ENCODE measurements at places on chromosomes 2 and 18. TPM values are rescaled to one million over a fixed set of nuclear protein-coding genes. Genes with fewer than 3 reads are reported as not detected.

G6PC2 gene
- not detected for total RNA-seq

SMAD7 gene
- total RNA-seq = 44.0 TPM

NAT8 gene
- not detected for total RNA-seq

POTEJ gene
- not detected for total RNA-seq

WNT6 gene
- total RNA-seq = 23.3 TPM

CFC1 gene
- total RNA-seq = not detected

RIT2 gene
- not detected for total RNA-seq

ITGA6 gene
- total RNA-seq = 606 TPM

DNAJC5G gene
- total RNA-seq = not detected

TTR gene
- not detected for total RNA-seq

ACTR3 gene
- 173 TPM for total RNA-seq

DLX1 gene
- 0.94 TPM for total RNA-seq

LRP2 gene
- total RNA-seq = 0.89 TPM

CDCA7 gene
- total RNA-seq = 1.0 TPM

HNMT gene
- total RNA-seq = 37.8 TPM

FAM228A gene
- 3.9 TPM for total RNA-seq

LIMS4 gene
- total RNA-seq = 2.2 TPM

GRCh38 chr2:156689939-156690338, 253.8 kb downstream of the GPD2 start:
- no peak for DNase-seq

- no peak for DNase-seq
Measured at GRCh38 chr18:69947361-69948133, at the start of gene CD226. CD226 (minus strand) TSS chr18:69947873; CDS start chr18:69947406, 467 bp downstream.

DNA sequence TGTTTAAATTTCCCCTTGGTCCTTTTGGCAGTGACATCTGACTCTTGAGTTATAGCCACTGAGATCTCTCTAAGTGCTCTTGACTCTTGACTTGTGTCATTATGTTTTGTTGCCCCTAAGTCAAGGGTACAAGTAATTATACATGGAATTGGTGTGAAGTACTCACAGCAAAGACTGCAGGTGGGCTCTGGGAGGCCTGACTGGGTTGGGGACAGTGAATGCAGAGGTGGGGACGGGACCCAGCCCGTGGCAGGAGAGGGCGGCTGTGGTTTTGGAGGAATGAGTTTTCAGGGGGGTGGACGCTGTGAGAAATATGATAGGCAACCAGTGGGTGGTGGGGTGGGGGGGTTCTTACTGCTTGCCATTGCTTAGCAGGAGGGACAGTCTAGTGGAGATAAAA, 97.8 kb downstream of the NCK2 start:
- no peak for DNase-seq

GRCh38 chr2:201111096-201111495, 4.9 kb upstream of the CFLAR start:
- DNase-seq = no peak

DNA sequence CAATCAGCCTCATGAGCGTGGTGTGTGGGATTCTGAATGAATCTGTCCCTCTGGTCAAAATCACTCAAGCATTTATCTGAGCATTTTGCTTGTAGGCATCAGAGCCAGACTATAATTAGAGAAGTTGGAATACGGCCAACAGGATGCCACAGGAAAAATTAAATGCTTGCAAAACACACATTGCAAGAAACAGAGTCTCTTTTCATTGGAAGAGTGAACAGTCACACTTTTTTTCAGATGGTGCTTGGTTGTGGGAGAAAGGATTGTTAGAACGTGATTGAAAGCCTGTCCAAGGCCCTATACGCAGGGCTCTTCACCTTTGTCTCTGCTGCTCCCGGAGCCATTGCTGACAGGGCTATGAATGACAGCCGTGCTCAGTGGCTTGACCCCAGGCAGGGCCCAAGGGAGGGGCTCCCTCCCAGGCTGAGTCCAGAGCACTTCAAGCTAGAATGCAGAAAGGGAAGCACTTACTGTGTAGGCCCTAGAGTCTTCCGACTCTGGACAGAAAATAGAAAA, 59.8 kb downstream of the SNTG2 start:
- no peak for DNase-seq

GRCh38 chr18:12904012-12904516, 20.0 kb upstream of the PTPN2 start:
- DNase-seq = no peak

DNA sequence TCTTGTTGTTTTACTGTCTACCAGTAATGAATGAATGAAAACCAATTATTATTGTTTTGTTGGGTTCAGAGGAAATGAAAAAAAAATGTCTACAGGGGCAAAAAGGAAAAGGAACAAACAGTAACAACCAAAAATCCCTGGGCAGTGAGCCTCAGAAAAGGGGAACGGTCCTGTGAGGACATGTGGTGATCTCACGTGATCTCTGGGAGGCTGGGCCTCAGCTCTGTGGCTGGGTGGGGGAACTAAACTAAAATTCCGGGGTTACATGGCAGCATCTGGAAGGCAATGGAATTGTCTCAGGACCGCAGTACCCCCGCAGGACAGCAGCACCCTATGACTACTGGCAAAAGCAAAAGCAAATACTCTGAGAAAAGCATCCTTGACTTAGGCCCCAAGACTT, 80.1 kb downstream of the AFF3 start:
- DNase-seq = no peak

GRCh38 chr2:15507061-15507460, 54.1 kb downstream of the NBAS start:
- no peak for DNase-seq

- DNase-seq = peak; percentile 62
Measured at GRCh38 chr2:218216336-218216673, 684 bp upstream of the ARPC2 start.

GRCh38 chr2:108560241-108560811, 26.1 kb downstream of the LIMS1 start:
- DNase-seq = no peak

DNA sequence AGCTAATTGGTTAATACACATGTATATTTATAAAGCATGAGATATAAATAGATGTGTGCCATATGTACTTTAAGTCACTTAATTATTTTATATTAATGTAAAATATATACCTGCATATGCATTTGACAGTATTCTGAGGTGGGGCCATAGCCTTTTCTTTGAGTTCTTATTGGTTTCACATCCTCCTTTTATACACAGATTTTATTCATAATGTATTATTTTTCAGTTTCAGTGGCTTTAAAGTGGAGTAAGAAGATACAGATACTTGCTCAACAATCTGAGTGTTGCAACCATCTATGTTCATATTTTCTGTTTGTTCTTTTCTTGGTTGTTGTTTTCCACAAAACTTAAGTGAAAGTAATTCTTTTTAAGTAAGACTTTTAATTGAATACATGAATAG, 436.5 kb downstream of the RND3 start:
- DNase-seq = no peak

DNA sequence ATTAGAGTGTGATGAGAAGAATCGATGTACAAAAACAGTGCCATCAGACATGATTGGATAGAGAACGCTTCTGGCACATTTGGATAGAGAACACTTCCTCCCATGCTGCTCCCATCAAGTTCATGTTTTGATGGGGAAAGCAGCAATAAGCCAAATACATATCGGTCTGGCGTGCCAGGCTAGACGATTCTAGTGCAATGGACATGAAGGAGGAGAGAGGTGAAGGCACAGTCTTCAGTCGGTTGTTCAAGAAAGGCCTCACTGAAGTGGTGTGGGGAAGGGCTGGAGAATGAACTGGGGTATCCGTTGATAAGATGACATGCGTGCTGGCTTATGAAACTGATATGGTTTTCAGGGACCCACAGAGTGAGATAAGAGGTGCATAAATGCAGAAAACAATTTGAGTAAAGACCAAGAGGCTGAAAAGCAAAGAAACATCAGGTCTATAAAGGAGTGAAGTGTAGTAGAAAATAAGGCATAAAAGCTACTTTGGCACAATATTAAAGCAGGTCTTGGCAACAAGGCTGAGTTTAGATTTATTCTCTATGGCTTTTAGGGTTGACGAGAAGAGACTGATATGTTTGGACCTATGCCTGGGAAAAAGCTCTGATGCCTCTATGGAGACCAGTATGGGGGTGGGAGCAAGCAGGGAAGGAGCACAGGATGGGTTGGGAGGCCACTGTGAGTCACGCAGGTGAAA, 117.6 kb upstream of the PIEZO2 start:
- no peak for DNase-seq

GRCh38 chr2:160380611-160381010, 113.0 kb downstream of the RBMS1 start:
- DNase-seq = no peak

GRCh38 chr18:2969695-2970094, 43.2 kb downstream of the LPIN2 start:
- DNase-seq = no peak

DNA sequence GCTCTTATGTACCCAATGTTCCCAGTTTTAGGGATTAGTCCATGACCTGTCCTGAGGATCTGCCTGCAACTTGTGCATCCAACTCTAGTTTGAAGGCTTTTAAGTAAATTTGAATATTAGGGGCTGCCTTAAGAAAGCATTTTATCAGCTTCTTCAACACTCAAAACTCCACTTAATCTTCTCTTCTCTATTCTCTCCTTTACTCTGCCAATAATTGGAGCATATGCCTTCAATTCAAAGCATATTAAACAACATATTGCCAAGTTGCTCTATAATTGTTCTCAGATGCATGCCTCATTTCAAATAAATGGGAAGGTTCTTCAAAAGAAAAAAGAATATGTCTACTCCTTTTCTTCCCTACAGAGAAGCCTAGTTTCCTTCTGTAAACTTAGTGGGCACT, 84.8 kb upstream of the NCKAP5 start:
- DNase-seq = no peak

GRCh38 chr18:47618758-47619157, 311.7 kb downstream of the SMAD2 start:
- DNase-seq = no peak

DNA sequence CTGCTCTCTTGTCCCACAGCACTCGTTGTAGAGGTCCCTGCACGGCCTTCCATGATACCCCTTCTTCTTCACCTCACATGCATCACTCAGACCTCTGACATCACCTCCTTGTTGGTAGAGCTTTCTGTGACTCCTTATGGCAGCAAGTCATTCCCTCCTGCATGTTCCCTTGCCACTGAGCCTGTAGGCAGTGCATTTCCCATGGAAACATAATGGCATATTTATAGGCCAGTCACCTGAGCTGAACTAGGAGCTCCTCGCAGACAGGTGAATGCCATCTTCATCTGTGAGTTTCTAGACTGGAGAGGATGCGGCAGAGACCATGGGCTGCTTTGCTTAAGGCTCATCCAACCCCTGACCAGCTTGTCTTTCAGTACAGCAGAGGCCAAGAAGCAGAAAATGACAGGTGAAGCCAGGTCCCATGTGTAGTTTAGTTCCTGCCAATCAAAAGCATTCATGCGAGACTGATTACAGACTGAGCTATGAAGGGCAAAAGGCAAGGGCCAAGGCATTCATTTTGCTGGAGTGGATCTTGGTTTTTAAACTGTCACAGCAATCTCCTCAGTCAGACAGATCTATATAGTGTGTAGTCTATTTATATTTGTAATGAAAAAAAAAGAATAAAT, 59.4 kb upstream of the NEDD4L start:
- DNase-seq = no peak

DNA sequence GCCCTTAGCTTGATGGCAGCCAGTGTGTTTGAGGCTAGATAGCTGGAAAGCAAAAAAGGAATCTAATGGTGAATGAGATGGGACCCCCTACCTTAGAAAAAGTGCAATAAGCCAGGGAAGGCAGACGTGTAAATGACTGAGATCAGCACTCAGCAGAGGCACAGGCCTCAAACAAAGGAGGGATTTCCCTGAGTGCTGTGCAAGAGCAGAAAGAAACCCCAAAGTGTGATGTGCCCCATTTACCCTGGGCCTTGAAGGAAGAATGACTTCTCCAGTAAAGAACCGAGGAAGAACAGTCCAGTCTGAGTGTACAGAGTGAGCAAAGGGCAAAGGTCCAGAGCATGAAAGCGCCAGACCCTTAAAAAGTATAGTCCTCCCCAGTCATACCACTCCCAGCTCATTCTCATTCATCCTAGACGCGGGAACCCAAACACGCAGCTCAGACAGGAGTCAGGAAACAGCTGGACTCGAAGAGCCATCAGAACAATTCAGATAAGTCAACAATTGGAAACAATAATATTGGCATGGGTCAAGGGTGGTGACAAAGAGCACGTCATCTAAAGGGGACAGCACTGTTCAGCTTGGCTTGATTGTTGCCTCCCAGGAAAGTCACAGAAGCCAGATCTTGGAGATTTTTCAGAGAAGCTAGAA, 121.7 kb downstream of the INO80D start:
- DNase-seq = no peak

GRCh38 chr2:30348825-30349224, 98.2 kb upstream of the LCLAT1 start:
- DNase-seq = no peak

GRCh38 chr2:2464643-2465042, 133.6 kb upstream of the MYT1L start:
- no peak for DNase-seq

- no peak for DNase-seq
Measured at GRCh38 chr2:135525786-135526185, 5.2 kb downstream of the ZRANB3 start.

GRCh38 chr2:31271851-31272267, 37.9 kb downstream of the EHD3 start:
- no peak for DNase-seq

DNA sequence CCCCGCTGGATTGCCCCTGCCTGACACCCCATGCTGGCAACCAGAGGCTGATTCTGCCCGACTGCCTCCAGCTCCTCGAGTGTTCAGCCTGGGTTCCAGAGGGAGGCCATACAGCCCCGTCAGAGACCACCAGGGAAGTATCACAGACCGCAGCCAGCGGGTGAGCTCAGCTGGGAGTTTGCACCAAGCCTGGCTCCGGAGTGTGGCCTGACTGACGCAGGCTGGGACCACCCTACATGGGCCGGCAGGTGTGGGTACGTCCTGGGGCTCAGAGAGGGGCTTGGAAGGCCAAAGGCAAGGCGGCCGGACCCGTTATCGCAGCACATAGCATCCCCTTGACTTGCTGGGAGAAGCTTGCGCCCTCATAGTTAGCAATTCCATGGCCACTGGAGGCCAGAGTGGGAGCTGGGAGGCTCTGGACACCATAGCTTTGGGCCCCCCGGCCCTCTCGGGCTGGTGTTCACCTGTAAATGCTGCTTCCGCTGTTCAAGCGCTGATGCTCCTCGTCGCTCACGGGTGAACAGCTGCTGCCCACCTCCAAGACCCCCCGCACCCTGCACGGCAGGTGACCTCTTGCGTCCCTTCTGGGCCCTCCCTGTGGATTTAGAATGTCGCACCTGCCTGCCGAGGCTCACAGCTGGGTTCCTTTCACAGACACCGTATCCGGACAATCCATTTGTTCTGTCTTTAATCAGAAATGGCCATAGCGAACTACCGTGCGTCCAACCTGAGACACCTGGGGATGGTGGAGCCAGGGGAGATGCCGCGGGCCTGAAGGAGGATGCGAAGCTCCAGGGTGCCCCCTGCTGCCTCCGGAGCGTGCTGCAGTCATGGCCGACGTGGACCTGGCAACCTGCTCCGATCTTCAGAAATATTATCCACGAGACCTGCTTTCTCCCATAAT, 31.2 kb upstream of the SLC66A3 start:
- peak; percentile 77 for DNase-seq

- no peak for DNase-seq
Measured at GRCh38 chr18:39799006-39799405, 2156.0 kb upstream of the PIK3C3 start.

- no peak for DNase-seq
Measured at GRCh38 chr2:30422444-30423040, 24.5 kb upstream of the LCLAT1 start.

GRCh38 chr2:236061497-236061896, 106.7 kb downstream of the GBX2 start:
- no peak for DNase-seq

- DNase-seq = no peak
Measured at GRCh38 chr2:183243758-183244157, 119.5 kb downstream of the NUP35 start.

Data from sciatic nerve (tissue), 2 donors.